Tibial nerve (tissue), 4 donors: ENCODE measurements at places on chromosomes 6 and 20. TPM values are rescaled to one million over a fixed set of nuclear protein-coding genes. Genes with fewer than 3 reads are reported as not detected.

PTK7 gene
- 5.5 TPM for total RNA-seq

ADRM1 gene
- total RNA-seq: 132 TPM

C20orf144 gene
- not detected for total RNA-seq

LINC00237 gene
- not detected for total RNA-seq

EYA4 gene
- total RNA-seq: 1.1 TPM

CRIP3 gene
- 5.2 TPM for total RNA-seq

FRK gene
- total RNA-seq: 1.3 TPM

MBOAT1 gene
- total RNA-seq: 19.6 TPM

UBE2C gene
- total RNA-seq: 6.9 TPM

SPATA25 gene
- 18.3 TPM for total RNA-seq

ADGRF5 gene
- total RNA-seq: 21.2 TPM

HLA-DPB1 gene
- total RNA-seq: 91.0 TPM

L3MBTL3 gene
- 12.3 TPM for total RNA-seq

SS18L1 gene
- total RNA-seq: 12.9 TPM
